ENCODE measurements at places on chromosomes 2 and 18. TPM values are rescaled to one million over a fixed set of nuclear protein-coding genes. Genes with fewer than 3 reads are reported as not detected.

DNA sequence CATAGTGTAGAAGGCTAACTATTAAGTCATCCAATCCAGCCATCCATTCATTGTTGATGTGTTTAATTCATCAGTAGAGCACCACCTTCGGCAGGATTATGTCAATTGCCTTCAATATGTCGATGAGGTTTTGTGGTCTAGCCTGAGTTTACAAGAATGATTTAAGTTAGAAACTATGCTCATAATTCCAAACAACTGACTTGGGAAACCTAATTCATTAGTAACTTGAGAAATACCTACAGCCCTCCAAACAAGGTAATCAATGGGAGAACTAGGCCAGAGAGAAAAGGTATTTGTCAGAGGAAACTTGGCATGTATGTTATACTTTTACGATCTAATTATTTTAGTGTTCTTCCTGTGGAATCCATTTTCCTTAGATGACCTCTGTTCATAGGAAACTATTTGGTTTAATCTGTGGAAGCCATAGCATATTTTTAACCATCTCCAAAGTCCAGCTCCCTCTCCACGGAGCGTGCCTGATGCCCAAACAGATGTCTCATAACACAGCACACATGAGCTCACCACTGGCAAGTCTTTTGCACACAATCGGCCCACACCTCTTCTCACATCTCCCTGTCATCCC lies 148.5 kb downstream of the GFPT1 start:
- DNase-seq: no peak

GRCh38 chr2:102080451-102081242 lies 61.9 kb upstream of the IL1R1 start:
- no peak for DNase-seq

DNA sequence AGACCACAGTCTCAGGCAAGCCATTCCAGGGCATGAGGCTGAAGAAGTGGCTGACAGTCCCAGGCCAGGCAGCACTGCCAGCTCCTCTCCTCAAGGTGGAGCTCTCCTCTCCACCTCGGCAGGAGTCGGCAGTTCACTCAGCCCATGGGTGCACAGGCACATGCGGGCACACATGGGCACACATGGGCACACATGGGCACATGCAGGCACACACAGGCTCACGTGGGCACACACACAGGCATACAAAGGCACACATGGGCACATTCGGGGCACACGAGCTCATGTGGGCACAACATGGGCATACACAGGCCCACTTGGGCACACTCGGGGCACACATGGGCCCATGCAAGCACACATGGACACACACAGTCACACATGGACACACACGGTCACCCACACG lies 65.3 kb upstream of the TAF1B start:
- no peak for DNase-seq

- no peak for DNase-seq
Observed at GRCh38 chr2:190497428-190497827, 37.1 kb downstream of the NEMP2 start.

GRCh38 chr2:71613953-71614925 lies 160.9 kb downstream of the DYSF start:
- no peak for DNase-seq

SP5 gene
- not detected for total RNA-seq

GAREM1 gene
- total RNA-seq: 0.40 TPM

AQP12B gene
- not detected for total RNA-seq

Measured in pulmonary artery endothelial cell (primary cell).